ENCODE measurements at places on chromosomes 6 and 20.

DNA sequence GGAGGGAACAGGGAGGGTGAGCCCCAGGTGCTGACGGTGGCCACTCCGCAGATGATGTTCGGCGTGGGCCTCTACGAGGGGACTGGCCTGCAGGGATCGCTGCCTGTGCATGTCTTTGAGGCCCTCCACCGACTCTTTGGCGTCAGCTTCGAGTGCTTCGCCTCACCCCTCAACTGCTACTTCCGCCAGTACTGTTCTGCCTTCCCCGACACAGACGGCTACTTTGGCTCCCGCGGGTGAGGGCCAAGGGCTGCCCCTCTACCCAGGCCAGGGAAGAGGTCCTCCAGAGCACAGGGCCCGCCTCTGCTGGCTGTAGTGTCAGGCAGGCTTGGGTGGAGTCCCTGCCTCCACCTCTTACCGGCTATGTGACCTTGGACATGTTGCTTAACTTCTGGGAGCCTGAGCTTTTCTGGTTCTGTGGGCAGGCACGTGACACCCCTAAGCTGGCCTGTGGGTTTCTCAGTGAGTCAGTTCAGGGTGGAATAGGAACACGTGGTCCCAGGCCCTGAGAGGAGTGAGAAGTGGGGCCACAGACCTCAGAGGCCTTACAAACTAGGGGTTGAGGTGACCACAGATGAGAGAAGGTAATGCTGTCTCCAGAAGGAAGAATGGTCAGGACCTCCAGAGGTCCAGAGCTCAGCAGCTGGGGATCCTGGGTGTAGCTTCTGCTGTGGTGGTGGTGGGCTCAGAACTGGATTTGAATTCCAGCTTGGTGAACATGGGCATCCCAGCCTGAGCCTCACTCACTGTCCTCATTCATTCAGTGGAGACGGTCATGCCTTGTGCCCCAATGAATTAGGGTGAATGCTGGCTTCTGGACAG, 11.9 kb downstream of the PCIF1 start:
- DNase-seq = no peak

DNA sequence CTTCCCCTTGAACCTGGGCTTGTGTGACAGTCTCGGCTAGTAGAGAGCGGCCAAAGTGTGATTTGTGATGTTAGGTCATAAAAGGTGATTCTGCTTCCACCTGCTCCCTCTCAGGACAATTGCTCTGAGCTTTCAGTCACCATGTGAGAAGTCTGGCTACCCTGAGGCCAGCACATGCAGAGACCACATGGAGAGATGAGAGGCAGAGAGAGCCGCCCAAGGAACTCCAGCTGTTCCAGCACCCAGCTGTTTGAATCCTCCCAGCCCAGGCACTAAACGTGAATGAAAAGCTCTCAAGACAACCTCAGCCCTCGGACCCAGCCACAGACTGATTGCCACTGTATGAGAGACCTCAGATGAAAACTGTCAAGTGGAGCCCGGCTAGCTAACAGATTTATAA, 143.4 kb upstream of the EEF1E1 start:
- DNase-seq = no peak

GRCh38 chr6:163181666-163182180, 232.8 kb upstream of the QKI start:
- DNase-seq = no peak

- DNase-seq = peak; percentile 10
Observed at GRCh38 chr6:14276667-14277404, 159.3 kb downstream of the CD83 start.

- peak; percentile 91 for DNase-seq
Observed at GRCh38 chr20:815914-816606, 17.5 kb upstream of the FAM110A start.

DNA sequence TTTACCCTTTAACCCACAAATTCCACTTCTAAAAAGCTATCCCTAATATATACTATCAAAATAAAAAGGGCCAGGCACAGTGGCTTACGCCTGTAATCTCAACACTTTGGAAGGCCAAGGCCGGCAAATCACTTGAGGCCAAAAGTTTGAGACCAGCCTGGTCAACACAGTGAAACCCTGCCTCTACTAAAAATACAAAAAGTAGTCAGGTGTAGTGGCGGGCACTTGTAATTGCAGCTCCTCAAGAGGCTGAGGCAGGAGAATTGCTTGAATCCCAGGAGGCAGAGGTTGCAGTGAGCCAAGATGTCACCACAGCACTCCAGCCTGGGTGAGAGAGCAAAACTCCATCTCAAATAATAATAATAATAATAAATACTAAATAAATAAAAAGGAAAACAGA, 82.5 kb downstream of the TRIM27 start:
- DNase-seq = no peak

All from vagina (tissue), 2 donors.